Endothelial cell (in vitro differentiated cells): ENCODE measurements at places on chromosomes 12 and 14. TPM values are rescaled to one million over a fixed set of nuclear protein-coding genes. Genes with fewer than 3 reads are reported as not detected.

DNA sequence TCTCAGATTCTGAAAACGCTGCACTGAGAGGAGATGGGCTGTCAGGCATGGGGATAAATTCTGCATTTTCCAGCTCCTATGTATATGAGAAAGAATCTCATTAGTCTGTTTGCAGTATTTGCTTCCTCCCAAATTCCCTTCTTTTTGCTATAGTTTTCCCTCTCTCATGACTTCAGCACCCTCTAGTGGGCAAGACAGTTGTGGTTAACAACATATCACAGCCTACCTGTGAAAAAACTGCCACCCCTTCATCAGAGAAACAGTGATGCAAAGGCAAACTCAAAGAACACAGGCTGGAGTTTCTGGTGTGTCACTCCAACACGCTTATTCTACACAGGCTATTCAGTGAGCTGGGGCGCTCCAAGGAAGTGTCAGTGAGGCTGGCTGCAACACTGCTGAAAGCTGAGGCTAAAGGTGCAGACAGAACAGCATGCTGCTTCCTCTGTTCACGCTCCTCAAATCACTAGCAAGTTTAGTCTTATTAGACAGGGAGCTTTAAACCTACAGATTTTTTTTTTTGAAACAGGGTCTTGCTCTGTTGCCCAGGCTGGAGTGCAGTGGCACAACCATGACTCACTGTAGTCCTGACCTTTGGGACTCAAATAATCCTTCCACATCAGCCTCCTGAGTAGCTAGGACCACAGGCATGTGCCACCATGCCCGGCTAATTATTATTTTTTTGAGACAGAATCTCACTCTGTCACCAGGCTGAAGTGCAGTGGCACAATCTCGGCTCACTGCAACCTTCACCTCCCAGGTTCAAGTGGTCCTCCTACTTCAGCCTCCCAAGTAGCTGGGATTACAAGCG lies 19.3 kb downstream of the ZC2HC1C start:
- DNase-seq, result peak; percentile 62

DNA sequence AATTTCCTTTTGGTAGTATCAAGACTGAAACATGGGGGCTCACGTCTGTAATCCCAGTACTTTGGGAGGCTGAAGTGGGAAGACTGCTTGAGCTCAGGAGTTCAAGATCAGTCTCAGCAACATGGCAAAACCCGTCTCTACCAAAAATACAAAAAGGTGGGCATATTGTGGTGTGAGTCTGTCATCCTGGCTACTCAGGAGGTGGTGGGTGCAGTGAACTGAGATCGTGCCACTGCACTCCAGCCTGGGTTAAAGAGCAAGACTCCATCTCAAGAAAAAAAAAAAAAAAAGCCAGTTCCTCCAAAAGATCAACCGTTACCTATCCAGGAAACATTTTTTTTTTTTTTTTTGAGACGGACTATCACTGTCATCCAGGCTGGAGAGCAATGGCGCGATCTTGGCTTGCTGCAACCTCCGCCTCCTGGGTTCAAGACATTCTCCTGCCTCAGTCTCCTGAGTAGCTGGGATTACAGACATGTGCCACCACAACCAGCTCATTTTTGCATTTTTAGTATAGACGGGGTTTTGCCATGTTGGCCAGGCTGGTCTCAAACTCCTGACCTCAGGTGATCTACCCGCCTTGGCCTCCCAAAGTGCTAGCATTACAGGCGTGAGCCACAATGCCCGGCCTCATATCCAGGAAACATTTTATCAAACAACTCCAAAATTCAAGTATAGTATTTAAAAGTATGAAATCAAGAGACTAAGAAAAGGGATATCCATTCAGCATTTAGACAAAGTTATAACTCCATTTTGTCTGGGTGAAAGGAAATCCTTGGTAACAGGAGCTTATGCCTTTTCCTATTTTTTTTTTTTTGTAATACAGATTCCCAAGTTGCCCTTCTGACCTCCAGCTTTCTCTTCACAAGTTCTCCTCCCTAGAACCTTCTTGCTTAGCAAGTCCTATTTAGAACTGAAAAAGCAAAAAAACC lies 3.4 kb downstream of the ACIN1 start:
- no peak for DNase-seq

- DNase-seq, result no peak
Observed at GRCh38 chr12:65326616-65327015, 48.1 kb downstream of the MSRB3 start.

- no peak for DNase-seq
Observed at GRCh38 chr12:11540615-11541310, 108.7 kb upstream of the ETV6 start.

DNA sequence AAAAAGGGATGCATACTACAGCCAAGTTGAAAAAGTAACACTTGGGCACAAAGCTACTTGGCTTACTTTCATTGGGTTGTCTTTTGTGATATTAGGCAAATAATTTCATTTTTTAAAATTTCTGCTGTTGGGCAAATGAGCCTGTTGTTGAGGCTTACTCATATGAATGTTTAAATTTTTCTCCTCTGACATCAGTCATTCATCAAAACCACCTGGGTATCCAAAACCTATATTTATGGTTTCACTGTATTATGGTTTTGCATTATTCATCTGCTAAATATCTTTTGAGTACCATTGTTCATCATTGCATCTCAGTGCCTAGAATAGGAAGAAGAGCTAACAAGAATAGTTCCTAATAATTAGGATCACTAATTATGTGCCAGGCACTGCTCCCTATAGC lies 28.1 kb downstream of the DYRK2 start:
- no peak for DNase-seq

The SMCO2 gene
- total RNA-seq, result 0.46 TPM

GRCh38 chr12:50918584-50919316 lies 33.6 kb upstream of the HIGD1C start:
- DNase-seq, result no peak

- no peak for DNase-seq
Observed at GRCh38 chr12:109451400-109451799, 25.7 kb downstream of the KCTD10 start.

The CYP46A1 gene
- total RNA-seq, result 5.2 TPM

The WASHC4 gene
- total RNA-seq, result 90.8 TPM

- DNase-seq, result no peak
Observed at GRCh38 chr12:102510463-102510862, 30.1 kb upstream of the IGF1 start.

The CNTN1 gene
- 0.46 TPM for total RNA-seq

The AKAP5 gene
- 6.1 TPM for total RNA-seq

The IFI27 gene
- total RNA-seq, result 3.8 TPM

GRCh38 chr14:94018308-94018707 lies 7.8 kb upstream of the OTUB2 start:
- no peak for DNase-seq
